ENCODE measurements at places on chromosomes 5 and 9. TPM values are rescaled to one million over a fixed set of nuclear protein-coding genes. Genes with fewer than 3 reads are reported as not detected.

The MZB1 gene
- 1.8 TPM for total RNA-seq

The ENHO gene
- 9.6 TPM for total RNA-seq

The ASPN gene
- 6.4 TPM for total RNA-seq

The LRRC19 gene
- total RNA-seq: 1.8 TPM

The ARRDC3 gene
- total RNA-seq: 33.3 TPM

The ANKRD20A1 gene
- total RNA-seq: 1.2 TPM

The WASHC1 gene
- total RNA-seq: 4.6 TPM

The IFNB1 gene
- total RNA-seq: not detected

The PCDHGA2 gene
- 0.23 TPM for total RNA-seq

The TAF9 gene
- total RNA-seq: 38.8 TPM

The DIRAS2 gene
- not detected for total RNA-seq

The FABP6 gene
- not detected for total RNA-seq

The FAM114A2 gene
- 18.3 TPM for total RNA-seq

The BBLN gene
- 13.4 TPM for total RNA-seq

The ARHGEF39 gene
- under 0.01 TPM for total RNA-seq

The FOXD4 gene
- 0.05 TPM for total RNA-seq

GRCh38 chr5:134846641-134846960 lies 833 bp downstream of the C5orf24 start:
- DNase-seq: peak; percentile 39

DNA sequence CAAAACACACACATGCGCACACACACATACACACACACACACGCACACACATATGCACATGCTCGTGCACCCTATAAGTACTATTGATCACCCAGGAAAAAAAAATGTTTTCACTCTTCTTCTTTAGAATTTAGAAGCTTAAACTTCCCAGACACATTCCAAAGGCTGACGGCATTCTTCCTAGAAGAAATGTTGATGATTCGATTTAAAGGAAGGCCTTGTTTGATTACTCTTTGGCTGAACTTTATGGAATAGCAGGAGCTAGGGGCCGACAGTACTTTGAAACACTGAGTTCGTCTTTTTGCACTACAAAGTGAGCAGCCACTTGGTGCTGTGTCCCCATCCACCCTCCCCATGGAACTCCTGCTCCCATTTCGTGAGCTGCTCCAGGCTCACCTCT lies 113.2 kb downstream of the EGFLAM start:
- no peak for DNase-seq

DNA sequence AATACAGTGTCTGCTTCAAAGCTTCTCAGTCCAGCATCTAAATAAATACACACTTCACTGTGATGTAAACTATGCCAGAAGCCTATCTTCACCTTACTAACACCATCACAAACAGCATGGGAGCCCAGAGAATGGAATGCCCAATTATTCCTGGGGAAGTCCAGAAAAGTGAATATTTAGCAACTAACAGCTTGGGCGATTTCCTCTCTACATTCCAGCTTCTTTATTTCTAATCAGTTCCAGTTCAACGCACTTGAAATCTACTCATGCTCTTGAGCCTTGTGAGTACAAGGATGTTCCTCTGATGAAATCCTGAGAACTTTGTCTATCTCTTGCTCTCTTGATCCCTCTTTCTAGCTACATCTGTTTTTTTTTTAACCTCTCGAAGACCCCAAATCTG lies 100.4 kb upstream of the C9orf72 start:
- DNase-seq: no peak

DNA sequence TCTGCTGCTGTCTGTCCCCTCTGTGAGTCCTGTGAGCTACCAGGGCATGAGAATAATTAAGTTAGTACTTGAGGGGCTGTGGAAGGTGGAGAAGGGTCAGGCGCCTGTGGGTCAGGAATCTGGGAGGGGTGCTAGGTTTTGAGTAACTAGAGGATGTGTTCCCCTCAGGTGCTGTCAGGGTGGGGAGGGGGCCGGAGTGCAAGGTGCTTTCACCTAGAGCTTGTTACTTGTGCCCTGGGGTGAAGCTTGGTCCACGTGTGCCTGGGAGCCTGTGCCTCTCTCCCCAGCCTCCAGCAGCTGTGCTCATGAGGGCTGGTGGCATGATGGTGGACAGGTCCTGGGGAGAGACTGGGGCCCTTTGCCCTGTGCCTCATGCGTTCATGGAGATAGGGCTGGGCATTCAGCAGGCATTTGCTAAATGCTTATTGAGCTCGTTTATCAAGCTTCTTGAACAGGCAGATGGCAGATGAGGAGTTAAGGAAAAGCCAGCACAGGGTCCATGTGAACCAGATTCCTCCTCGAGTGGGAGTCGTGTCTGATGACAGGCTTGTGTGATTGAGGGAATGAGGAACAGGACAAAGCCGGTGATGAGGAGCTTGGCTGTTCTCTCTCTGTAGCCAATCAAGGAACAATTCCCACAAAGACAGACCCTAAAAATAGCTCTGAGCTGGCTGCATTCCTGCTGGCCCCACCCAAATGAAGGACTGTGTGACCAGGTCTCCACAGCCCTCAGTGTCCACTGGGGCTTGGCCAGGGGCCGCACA lies 40.9 kb downstream of the CACNA1B start:
- DNase-seq: no peak

DNA sequence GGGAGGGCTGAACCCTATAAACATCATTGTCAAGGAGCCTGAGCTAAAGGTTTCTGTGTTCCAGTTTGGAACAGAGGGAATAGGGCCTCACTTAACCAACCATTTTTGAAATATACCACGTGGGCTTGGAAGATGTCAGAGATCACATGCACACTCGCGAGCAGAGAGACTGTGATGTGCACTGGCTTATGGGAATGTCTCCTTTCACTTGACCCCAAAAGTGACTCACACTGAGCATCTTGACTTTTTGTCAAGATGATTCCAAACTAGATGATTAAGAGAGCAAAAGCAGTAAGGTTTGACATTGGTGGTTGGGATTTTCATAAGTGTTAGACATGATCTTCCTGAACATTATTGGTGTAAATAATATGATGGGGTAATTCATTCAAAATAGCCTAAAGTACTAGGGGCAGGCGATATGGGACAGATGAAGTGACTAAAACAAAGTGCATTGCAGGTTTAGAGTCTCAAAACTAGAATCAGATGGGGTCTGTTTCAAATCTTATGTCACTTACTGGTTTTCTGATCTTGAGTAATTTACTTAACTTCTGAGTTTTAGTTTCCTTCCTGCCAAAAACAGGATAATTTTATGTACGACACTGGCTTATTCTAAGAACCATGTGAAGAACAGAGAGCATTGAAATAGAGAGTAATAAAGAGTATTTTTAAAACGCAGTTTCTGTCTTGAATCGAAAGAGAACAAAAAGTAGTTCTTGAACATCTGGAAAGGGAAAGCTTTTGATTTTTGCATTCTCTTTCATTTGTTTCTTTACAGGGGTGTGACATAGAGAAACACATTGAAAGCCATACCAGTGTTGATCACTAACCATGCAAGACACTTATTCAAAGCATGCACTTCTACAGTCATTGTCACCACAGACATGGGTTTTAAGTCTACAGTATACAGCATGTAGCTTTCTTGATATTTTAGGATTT lies 383.0 kb downstream of the DIRAS2 start:
- no peak for DNase-seq

GRCh38 chr5:151517122-151517920 lies 69.9 kb downstream of the SLC36A1 start:
- DNase-seq: no peak

GRCh38 chr9:100669968-100670367 lies 92.1 kb downstream of the CAVIN4 start:
- DNase-seq: no peak

DNA sequence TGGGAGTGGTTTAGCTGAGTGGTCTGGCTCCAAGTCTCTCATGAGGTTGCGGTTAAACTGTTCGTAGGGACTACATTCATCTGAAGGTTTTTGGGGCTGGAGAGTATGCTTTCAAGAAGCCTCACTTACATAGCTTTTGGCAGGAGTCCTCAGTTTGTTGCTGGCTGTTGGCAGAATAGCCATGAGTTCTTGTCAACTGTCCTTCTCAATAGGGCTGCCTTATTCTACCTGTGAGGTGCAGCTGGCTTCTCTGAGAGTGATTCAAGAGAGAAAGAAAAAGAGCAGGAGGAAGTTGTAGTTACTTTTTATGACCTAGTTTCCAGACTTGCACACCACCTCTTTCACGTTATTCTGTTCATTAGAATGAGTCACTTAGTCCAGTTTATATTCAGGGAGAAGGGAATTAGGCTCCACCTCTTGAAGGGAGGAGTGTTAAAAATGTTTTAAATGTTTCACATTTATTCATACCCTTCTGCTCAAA lies 33.2 kb downstream of the YTHDC2 start:
- no peak for DNase-seq

DNA sequence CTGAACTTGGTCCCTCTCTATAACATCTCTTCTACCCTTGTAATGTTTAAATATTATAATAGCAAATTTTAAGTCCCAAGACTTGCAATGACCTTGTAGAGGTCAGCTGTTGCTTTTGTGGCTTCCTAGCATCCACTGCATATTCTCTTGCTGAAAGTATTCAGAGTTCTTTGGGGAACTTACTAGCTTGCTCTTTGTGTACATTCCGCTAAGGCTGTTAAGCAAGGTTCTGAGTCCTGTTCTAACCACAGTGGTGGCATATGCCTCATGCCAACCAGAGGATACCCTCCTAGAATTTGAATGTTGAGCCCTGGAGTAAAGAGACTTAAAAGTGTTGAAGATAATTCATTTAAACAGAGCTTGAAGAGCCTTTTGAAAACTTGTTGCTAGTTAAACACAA lies 570.9 kb downstream of the TLE1 start:
- DNase-seq: no peak

GRCh38 chr5:106880656-106881055 lies 790.1 kb downstream of the EFNA5 start:
- no peak for DNase-seq

GRCh38 chr5:169595172-169595820 lies 11.7 kb downstream of the SPDL1 start:
- no peak for DNase-seq

DNA sequence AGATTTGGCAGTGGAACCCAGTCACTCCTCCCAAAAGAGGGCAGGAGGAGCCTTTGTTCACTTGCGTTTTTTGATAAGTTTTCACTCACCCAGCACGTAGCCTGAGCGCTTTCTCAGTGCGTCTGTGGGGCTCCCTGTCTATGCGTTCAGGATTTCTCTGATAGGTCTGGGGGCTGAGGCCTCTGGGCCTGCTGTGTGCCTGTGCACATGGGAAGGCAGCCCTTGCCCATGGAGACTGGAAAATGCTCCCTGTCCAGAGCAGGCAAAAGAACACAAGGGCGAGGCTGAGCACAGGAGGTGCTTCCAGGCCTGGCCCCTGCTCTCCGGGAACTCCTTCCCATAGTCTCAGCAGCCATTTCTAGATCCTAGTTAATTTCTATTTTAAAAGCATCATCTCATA lies 249.9 kb downstream of the FSTL4 start:
- no peak for DNase-seq

GRCh38 chr9:75889977-75890471 lies 449 bp upstream of the PCSK5 start:
- no peak for DNase-seq

DNA sequence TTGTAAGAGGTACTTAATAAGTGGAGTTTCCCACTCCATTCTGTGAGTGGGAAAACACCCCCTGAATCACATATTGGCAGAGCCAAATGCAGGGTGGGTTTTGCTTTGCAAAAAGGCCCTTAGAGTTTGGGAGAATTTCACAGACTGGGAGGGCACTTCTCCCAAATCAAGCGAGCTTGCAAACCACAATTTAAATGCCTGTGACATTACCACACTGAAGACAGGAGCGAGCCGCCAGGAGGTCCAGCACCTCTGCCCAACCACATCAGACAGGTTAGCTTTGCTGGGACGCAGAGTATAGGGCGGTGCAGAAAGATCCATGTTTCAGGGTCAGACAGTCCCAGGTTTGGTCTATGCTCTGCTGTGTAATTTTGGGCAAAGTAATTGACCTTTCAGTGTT lies 2.3 kb downstream of the ALAD start:
- no peak for DNase-seq

DNA sequence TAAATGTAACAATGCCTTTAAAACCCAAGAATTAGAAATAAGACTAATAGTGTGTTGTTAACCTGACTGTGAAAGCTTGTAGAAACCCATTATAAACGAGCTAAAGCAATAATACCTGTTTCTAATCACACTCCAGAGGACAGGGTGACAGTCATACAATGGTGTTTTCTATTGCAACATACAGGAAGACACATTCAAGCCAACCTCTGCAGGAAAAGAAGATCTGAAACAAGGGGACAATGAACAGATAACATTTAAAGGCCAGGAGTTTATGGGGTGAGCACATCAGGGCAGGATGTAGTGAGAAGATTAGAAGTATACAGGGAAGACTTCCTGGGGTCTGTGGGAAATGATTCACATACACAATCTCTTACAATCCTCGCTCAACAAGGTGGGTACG lies 13.8 kb downstream of the BARHL1 start:
- no peak for DNase-seq

DNA sequence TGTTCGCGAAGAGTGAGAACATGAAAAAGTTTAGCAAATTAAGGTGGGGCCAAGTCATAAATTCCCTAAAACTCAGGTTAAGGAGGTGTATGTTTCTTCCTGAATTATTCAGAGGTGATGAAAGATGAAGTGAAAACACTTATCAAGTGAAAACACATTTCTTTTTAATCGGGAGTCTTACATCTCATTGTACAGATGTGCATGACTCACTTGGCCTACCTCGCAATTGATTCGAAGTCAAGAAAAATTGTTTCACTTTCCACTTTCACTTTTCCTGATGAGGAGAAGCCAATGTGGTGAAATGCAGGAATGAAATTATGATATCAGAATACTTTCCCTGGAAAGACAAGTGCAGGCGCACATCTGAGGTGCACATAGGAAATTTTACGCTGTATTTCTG lies 78.7 kb downstream of the SLC25A46 start:
- DNase-seq: no peak

GRCh38 chr5:7347377-7347776 lies 48.6 kb upstream of the ADCY2 start:
- no peak for DNase-seq

- DNase-seq: no peak
Measured at GRCh38 chr5:122163121-122164069, 34.0 kb downstream of the ZNF474 start.

DNA sequence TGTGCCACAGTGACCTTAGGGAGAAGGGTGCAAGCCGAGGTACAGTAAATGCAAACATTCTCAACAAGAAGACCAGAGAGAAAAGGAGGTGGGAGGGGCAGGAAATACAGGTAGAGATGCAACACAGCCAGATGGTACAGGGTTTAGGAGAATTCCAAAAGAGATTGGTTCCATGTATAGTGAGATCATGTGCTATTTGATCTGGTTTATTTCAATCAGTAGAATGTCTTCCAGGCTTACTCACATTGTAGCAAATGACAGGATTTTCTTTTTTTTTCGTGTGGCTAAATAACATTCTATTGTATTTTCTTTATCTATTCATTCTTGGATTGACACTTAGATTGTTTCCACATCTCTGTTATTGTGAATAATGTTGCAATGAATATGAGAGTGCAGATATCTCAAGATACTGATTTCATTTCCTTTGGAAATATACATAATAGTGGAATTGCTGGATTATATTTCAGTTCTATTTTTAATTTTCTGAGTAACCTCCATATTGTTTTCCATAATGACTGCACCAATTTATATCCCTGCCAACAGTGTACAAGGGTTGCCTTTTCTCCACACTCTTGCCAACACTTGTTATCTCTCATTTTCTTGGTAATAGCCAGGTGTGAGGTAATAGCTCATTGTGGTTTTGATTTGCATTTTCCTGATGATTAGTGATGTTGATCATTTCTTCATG lies 107.8 kb upstream of the GAS1 start:
- no peak for DNase-seq

Measured in liver (tissue), 10 donors.